ENCODE measurements at places on chromosomes 13 and 19. TPM values are rescaled to one million over a fixed set of nuclear protein-coding genes. Genes with fewer than 3 reads are reported as not detected.

Gene RUBCNL
- total RNA-seq = 0.26 TPM

DNA sequence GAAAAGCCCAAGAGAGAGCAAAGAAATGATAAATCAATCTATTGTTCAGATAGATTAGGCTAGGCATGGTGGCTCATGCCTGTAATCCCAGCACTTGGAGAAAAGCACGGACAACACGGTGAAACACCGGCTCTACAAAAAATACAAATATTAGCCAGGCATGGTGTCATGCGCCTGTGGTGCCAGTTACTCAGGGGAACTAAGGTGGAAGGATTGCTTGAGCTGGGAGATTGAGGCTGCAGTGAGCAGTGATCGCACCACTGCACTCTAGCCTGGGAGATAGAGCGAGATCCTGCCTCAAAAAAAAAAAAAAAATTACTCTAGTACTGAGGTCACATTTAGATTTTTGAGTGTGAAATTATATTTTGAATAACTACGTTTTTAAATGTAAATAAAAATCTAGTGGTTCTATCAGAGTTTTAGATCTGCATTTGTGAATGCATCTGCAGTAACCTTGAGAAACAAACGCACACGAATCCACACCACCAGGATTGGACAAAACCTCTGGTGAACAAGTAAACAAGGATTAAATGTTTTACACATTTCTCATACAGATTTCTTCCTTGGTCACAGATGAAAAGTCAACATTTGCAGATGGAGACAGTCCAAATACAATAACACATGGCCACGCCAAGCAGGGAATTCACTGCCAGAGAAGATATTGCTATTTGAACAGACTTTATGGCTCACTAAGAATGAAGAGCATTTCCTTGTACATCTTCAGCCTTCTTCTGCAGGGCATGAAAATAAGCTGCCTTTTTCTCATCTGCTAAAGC is 917.6 kb downstream of the PCDH9 start:
- DNase-seq = peak; percentile 31

DNA sequence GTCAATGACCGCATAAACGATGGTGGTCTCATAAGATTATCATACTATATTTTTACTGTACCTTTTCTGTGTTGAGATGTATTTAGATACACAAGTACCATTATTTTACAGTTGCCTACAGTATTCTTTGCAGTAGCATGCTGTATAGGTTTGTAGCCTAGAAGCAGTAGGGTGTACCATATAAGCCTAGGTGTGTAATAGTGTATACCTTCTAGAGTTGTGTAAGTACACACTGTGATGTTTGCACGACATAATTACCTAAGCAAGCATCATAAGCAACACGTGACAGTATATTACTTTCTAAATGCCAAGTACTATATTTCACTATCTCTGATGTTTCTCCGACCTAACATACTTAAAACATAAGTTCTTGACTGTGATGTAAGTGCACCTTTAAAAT is 2.7 kb downstream of the LPAR6 start:
- no peak for DNase-seq

- DNase-seq = no peak
Measured at GRCh38 chr13:73521985-73522524, 463.2 kb downstream of the KLF5 start.

- DNase-seq = peak; percentile 8
Measured at GRCh38 chr13:91346850-91347201, 661 bp upstream of the MIR17HG start.

DNA sequence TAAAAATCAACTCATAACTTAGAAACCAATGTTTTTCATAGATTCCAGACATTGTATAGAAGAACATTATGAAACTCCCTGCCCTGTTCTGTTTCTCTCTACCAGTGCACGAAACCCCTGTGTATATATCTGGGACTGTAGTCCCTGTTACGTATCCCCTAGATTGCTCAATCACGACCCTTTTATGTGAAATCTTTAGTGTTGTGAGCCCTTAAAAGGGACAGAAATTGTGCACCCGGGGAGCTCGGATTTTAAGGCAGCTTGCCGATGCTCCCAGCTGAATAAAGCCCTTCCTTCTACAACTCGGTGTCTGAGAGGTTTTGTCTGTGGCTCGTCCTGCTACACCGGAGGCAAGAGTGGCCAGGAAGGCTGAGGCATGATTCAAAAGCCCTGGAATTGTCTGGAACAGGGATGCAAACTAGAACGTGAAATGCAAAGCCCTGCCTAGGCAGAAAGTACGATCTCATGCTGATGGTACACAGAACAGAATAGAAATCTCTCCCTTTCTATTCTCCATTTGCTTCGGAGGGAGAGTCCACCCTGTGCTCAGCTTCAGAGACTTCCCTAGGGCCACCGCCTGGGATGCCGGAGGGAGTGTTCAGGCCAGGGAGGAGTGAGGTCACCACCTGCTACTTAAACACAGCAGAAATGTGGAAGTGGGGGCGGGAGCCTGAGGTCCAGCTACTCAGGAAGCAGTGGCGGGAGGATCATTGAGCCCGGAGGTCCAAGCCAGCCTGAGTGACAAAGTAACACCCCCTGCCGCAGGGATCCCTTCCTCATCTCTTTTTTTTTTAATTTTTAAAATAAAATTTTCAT is 758 bp upstream of the ZNF888 start:
- no peak for DNase-seq

Gene CTXN1
- total RNA-seq = 5.0 TPM

- no peak for DNase-seq
Measured at GRCh38 chr19:19126102-19126501, 12.2 kb downstream of the TMEM161A start.

Gene ASF1B
- total RNA-seq = 0.67 TPM

- no peak for DNase-seq
Measured at GRCh38 chr19:2343289-2343982, 15.0 kb downstream of the SPPL2B start.

Gene GFY
- not detected for total RNA-seq

Gene SIGLEC12
- total RNA-seq = not detected

DNA sequence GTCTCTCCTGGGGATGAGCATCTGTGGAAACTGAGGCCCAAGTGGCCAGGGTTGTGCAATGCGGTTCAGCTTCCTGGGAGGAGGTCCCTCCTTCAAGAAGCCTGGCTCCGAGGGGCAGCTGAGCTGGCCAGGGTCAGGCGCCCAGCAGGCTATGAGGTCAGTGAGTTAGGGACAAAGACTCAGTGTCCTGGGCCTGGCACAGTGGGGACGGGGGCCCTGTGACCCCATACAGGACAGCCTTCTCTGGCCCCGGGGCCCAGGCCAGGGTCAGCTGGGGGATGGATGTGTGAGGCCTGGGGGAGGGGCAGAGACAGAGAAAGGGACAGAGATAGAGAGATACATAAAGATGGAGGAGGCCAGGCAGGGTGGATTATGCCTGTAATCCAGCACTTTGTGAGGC is 3.0 kb upstream of the IL12RB1 start:
- DNase-seq = no peak

Gene ZBTB32
- 0.11 TPM for total RNA-seq

DNA sequence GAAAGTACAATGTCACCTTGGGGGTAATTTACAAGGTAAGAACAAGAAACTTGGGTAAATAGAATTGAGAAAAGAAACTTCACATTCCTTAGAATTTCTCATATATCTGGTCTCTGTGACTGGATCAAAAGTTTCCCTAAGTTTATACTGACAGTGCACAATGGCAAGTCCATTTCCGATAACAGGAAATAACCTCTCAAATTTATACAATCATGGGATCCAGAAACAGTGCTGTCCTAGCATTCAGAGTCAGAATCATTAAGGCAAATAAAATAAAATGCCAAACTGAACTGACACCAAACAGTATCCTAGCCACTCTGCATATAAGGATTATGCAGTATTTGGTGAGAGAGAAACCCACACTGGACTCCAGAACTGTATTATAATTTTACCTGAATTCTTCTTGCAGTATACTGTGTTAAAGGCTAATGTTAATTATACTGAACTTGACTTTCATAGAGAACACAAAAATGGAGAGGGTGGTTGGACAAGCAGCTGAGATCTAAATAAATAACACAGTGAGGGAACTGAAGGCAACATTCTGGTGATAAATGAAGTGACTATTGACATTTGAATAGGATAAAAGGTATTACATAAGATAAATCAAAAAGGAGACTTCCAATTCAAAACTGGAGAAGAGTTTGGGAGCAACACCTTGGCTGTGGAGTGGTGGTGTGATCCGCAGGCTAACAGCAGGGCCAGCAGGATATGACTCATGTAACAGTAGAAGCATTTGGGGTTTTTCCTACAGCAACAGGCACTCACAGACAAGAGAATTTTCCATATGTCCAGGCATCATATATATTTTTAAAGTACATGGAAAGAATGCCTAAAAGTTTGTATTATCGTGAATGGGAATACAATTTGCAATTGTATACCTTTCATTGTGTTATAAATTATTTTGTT is 932.5 kb upstream of the MIR17HG start:
- DNase-seq = peak; percentile 41

Gene APLP1
- 10.4 TPM for total RNA-seq

DNA sequence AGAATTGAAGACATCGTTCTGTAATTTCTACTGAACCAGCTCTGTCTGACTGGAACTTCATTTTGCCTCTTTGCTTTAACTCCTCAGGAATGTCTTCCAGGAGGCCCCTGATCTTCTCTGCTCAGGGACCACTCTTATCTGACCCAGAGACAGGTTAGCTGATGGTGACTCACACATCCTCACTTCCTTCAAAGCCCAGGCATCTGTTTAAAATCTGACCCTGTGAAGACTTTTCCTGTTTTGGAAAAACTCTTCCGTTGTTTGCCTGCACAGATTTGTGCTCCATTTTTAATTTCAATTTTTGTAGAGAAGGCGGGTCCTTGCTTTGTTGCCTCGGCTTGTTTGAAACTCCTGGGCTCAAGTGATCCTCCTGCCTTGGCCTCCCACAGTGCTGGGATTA is 1.6 kb downstream of the ARL11 start:
- no peak for DNase-seq

DNA sequence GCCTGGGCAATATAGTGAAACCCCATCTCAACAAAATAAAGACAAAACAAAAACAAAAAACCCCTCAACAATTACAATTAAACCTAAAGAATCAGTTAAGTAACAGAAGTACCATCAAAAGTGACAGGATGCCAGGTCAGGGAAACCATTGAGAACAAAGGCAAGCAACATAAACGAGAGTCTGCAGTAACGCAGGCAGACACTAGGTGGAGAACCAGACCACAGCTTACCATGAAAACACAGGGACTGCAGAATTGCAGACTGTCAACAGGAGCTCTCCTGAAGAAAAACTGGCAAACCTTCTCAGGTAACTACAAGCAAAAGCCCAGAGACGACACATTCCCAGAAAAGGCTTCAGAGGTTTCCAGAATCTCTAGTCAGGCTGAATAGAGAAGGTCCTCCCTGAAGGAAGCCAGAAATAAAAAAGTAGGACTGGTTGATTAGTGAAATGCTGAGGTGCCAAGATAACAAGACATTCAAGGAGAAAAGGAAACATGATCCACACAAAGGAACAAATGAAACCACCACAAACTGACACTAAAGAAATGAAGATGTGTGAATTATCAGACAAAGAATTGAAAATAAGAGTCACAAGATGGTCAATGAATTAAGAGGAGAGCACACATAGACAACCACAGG is 2.2 kb upstream of the ZNF665 start:
- DNase-seq = peak; percentile 70

DNA sequence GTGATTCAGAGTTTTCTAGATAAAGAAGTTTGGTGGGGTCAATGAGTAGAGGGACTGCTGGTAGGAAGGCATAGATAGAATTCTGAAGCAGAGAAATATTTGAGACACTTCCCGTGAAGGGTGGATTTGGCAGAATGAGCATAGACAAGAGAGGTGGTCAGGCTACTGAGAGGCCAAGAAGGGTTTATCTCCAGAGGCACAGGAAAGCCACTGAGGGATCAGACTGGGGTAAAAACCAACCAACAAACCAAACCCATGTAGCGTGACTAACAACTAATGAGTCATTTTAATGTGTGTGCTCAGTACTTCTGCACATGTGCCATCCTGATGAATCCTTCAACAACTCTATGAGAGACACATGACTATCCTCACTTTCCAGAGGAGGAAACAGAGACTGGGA is 60.0 kb upstream of the SERP2 start:
- DNase-seq = peak; percentile 89

All from myocyte (in vitro differentiated cells).